EL (cell line): ENCODE measurements at places on chromosomes 1 and 21.
A peak's percentile ranks its signal among the peaks of the same experiment; 100 is the strongest.

- no peak for DNase-seq
Measured at GRCh38 chr1:36849956-36850355, 184.4 kb downstream of the GRIK3 start.

- no peak for DNase-seq
Measured at GRCh38 chr1:16072095-16072494, 1.4 kb downstream of the FAM131C start.

- DNase-seq = peak; percentile 91
Measured at GRCh38 chr1:33390542-33390941, 40.4 kb downstream of the PHC2 start.

- DNase-seq = no peak
Measured at GRCh38 chr1:33391343-33392078, 39.4 kb downstream of the PHC2 start.

DNA sequence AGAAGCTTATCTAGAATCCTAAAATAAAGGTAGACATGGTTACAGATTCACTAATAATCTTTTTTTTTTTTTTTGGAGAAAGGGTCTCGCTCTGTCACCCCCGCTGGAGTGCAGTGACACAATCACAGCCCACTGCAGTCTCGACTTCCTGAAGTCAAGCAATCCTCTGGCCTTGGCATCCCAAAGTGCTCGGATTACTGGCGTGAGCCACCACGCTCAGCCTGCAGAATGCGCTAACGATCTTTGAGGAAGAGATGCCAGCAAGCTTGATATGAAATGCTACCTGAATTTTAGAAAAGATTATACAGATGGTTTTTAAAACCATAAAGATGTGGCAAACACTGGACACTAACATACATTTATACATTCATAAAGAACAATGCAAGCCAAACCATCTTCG is 4.1 kb upstream of the GNPAT start:
- DNase-seq = no peak

DNA sequence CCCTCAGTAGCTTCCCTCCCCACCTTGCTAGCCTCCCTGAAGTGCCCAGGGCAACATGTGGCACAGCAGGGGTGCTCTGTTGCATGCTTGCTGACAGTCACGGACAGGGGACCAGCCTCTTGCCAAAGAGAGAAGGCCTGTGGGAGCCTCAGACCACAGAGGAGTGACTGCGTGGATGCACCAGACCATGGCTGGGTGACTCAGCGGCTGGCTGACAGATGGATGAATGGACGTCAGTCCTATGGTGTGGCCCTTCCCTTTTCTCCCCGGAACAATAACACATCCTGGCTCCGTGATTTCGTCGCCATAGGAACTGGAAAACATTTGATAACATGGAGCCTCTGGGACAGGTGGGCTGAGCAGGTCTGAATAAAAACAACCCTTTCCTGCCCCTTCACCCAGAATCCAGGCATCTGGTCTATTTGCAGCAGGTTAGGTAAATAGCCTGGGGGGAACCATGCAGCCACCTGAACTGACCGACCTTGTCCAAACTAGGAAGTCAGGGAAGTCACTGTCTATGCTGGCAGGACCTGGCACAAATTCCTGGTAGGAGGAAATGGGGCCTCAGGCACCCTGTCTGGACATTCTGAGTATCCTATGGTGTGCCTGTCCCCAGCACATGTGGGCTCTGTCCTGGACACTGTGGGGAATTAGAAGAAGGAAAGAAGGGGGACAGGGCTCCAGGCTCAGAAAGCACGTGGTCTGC is 53.3 kb downstream of the NENF start:
- DNase-seq = peak; percentile 94

DNA sequence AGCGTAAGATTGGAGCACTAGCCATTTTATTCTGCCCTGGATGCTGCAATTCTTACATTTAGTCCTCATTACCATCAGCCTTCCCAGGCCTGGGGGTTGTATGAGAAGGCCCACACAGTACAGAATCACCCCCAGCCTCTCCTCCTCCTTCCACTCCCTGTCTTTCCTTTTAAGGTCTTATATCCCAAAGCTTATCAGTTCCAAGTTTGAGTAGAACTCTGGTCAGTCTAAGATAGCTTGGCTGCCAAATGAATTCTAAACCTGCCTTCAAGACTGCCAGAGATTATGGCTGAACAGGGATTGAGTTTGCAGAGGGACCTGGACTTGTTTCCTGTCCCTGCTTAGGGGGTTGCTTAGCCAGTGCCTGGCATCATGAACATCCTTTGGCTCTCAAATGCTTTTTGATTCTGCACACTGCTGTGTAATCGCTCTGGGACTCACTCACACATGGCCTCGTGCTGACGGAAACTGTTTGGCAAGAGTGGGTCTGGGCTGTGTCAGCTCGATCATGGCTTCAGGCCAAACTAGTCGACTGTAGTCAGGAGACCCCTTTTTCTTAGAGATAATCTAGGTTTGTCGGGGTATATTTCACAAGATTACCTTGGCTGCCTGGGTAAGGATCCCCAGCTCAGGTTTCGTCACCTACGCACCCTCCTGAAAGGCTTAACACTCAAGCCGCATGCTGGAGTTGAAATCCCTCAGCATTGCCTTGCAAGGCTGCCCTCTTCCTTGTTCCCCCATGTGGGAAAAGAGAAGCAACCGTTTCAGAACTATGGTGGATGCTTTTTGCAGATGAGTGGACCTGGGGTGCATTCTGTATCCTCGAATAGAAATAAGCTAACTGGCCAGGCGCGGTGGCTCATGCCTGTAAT is 252.6 kb downstream of the NFIA start:
- DNase-seq = no peak

GRCh38 chr1:51915951-51916350 is 37.4 kb upstream of the NRDC start:
- no peak for DNase-seq

DNA sequence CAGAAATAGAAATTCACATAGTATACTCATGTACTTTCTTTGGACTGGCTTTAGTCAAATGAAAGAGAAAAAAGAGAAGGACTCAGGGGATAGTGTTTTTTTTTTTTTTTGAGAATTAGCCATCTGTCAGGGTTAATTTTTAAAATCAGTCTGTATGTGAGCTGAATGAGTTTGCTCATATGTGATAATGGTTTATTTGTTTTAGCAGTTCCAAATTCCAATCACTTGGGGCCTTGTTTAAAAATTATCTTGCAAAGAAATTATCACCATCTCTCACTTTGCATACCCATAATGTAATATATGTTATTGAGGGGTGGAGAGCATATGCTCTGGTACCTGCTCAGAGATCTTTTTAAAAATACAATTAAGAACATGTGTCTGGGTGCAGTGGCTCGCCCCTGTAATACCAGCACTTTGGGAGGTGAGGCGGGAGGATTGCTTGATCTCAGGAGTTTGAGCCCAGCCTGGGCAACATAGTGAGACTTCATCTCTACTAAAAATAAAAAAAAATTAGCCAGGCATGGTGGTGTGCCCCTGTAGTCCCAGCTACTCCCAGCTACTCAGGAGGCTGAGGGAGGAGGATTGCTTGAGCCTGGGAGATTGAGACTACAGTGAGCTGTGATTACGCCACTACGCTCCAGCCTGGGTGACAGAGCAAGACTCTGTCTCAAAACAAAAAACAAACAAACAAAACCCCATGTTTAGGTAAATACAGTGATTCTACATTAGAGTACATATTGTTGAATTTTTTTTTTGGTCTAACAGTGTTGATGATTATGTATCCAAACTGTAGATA is 19.7 kb downstream of the GNAI3 start:
- DNase-seq = no peak

DNA sequence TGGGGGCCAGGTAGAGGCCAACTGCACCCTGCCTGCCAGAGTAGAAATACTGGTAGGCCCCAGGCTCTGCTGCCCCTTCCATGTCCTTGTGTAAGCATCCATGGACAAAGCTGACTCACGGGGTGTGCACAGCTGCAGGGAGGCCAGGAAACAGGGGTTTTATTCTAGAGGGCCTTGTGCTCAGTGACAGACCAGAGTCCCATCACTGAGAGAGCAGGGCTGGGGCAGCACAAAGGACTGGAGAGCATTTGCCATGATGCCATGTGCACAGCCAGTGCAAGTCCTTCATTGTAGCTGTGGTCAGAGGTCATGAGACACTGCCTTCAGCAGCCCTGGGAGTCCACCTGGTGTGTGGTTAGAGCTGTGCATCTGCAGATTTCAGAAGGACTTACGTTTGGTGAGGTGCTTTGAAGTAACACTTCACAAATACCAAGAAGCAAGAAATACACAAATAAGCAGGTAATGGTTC is 8.1 kb downstream of the ARF1 start:
- DNase-seq = no peak

DNA sequence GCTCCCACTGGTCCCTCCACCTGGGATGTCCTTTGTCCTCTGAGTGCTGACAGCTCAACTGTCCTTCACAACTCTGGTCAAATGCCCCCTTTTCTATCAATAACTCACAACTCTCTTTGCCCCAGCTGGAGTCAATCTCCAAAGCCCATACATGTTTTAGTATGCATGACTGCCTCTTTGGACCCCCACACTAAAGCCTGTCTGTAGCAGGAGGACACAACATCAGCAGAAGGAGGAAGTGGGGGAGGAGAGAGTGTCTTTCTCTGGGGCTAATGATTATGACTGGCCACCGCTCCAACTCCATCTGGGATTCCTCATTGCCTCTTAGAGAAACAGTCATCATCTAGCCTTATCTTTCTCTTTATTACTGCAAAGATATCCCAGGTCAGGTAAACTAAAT is 186.6 kb upstream of the FGGY start:
- no peak for DNase-seq

GRCh38 chr1:33050221-33051076 is 13.8 kb upstream of the AK2 start:
- DNase-seq = peak; percentile 95

- peak; percentile 89 for DNase-seq
Measured at GRCh38 chr1:93672069-93672468, 9.6 kb downstream of the BCAR3 start.

- DNase-seq = no peak
Measured at GRCh38 chr1:203214871-203215270, 14.6 kb downstream of the CHIT1 start.

DNA sequence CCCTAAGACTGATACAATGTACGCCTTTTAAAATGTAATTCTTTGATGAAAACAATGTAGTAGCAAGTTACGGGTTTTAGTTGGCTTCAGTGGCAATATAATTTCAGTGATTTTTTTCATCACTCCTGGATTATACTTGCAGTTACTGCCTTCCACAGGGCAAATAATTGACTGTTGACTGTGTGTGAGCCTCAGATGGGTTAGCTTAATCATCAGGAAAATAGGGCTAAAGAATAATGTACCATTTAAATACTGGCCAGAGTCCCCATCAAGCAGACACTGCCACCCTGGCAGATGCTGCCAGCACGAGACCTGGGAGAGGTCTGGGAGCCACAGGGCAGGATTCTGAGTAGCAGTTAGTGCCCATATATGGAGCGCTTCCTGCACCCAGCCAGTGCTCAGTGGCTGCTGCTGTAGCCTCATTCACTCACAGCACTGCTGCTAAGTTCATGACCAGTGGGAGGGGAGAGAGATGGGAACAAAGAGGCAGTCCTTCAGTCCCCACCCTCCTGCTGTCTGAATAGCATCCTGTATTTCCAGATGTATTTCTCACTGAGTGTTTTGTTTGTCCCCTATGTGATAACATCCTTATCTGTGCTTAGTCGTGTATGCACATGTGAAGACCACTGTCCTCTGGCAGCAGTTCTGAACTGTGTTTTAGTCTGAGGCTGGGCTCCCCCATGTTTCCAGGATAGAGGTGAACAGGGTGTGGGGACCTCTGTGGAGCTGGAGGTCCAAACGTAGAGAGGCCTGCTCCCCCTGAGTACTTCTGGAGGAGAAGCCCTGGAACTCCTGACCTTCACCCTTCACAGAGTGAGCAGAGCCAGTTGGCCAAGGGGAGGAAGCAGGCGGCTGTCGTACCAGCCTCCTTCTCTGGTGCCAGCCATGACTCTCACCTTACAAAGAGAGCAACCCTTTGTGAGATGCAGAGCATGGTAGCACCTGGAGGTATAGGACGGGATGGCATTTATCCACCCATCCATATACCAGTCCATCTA is 80.4 kb downstream of the ADARB1 start:
- DNase-seq = peak; percentile 85

- no peak for DNase-seq
Measured at GRCh38 chr1:198174297-198174696, 17.5 kb downstream of the NEK7 start.

- no peak for DNase-seq
Measured at GRCh38 chr21:43884012-43884860, 19.2 kb downstream of the AGPAT3 start.

DNA sequence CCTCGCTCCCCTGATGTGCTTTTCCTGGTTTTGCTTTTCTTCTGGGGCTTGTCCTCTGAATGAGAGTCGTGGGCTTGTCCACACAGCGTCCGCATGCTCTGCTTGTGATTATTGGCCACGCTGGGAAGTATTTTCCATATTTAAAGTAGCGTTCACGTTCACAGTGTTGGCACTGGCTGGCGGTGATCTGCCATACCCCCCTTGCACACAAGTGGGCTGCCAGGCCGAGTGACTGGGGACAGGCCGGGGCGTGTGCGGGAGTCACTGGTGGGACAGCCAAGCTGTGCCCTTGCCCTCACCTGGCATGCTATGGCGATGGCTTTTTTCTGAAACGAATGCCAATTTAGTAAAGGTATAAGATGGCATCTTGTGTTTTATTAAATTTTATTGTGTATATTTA is 32.8 kb downstream of the SLC37A1 start:
- DNase-seq = no peak

DNA sequence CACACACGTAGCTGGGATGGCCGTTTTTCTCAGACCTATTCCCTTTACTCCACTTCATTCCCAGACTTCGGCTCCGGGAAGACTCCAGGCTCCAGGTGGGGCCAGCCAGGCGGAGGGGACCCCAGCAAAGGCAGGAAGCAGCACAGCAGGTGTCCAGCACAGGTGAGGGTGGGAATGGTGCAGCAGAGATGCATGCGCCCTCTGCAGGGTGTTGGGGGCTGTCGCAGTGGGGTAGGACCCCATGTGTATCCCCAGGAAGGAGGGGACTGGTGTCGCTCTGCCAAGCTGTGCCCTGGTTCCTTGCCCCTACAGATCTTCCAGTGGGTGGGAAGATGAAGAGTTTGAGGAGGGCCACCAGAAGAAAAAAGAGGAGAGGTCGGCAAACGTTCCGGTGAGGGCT is 5.3 kb downstream of the TTC24 start:
- DNase-seq = no peak

- no peak for DNase-seq
Measured at GRCh38 chr1:156933136-156933535, 12.7 kb downstream of the LRRC71 start.

DNA sequence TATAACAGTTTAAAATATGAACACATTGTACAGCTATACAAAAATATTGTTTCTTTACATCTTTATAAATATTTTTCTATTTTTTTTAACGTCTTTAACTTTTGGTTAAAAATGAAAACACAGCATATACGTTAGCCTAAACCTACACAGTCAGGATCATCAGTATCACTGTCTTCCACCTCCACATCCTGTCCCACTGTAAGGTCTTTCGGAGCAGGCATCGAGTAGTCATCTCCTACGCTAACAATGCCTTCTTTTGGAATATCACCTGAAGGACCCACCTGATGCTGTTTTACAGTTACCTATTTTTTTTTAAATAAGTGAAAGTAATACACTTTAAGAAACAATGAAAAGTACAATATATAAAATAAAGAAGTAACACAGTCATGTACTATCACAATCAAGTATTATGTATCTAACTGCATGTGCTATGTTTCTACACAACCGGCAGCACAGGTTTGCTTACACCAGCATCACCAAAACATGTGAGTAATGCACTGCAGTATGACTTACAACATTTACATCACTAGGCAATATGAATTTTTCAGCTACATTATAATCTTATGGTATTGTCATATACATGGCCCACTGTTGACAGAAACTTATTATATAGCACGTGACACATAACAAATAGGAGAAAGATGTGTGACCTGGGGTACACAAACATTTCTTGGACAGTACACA is 254.4 kb downstream of the AKT3 start:
- DNase-seq = peak; percentile 36
